NCI-H1694 (cell line): ENCODE measurements at places on chromosomes 13 and 19.

DNA sequence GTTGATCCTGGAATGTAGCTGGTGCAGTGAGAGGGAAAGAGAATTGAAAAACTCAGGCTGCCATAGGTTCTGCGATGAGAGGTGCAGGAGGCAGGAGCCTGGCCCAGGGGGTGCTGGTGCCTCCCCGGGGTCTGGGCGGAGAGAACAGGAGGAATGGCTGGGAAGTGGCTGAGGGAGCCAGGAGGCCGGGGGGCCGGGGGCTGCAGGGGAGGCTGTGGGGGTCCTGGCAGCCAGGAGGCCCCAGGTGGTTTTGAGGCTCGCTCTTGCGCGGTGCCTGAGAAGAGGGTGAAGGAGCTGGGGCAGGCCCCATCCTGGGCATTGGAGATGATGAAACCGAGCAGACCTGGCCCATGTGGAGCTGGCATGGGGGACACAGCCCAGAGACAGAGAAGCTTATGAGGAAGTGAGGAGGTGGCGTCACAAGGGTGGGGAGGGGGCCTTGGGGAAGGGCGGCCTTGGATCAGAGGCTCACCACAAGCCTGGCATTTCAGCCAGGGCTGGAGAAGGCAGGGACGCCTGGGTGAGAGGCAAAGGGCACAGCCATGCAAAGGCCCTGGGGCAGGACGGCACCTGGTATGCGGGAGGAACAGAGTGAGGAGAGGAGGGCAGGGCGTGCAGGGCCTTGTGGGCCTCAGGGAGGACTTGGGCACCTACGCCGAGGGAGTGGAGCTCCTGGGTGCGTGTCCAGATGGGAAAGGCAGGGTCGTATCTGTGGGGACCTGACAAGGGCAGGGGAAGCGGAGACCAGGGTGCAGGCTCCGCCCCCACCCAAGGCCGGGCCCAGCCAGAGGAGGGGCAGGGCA, 1.3 kb upstream of the TEKTIP1 start:
- DNase-seq: no peak

GRCh38 chr13:41633776-41634175, 176.4 kb downstream of the RGCC start:
- no peak for DNase-seq

DNA sequence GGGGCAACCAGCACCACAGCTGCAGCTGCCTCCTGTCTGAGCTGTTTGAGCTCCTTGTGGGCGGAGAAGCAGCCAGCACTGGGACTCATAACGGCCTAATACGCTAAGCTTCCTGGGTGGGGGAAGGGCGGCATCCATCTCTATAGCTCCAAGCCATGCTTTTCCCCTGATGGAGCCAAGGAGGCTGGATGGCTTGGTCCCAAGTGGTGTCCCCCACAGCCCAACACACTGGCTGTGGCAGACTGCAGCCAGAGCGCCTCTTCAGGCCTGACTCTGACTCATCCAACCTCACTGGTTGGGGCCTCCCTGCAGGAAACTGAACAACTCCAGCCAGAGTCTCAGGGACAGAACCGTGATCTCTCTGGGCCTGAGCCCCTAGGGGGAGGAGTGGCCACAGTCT, 537.3 kb downstream of the SUCLA2 start:
- DNase-seq: no peak

DNA sequence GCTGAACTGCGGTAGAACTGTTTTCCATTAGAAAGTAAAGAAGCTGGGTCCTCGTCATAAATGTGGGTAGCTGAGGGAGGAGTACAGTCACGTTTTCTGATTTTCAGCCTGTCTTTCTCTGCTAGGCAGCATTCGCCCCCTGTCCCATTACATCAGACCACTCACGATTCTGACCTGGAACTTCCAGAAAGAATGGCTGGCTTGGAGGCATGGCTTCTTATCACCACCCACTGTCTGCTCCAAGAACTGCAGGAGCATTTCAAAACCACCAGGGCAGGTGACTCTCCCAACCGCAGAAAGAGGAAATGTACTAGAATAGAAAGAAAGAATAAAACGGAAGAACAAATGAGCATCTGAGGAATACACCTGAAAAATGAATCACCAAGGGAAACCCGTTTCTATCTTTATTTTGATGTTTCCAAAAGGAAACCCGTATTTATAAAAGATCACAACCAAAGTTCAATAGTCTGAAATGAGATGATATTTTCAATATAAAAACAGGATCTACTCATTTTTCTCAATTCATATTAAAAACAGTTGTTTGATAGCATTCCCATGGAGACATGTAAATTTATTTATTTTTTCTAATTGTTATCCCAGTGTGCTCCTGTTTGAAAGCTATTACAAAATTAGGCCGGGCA, 22.1 kb upstream of the POMP start:
- peak; percentile 41 for DNase-seq

GRCh38 chr13:31090961-31091624, 70.6 kb downstream of the HSPH1 start:
- DNase-seq: no peak

DNA sequence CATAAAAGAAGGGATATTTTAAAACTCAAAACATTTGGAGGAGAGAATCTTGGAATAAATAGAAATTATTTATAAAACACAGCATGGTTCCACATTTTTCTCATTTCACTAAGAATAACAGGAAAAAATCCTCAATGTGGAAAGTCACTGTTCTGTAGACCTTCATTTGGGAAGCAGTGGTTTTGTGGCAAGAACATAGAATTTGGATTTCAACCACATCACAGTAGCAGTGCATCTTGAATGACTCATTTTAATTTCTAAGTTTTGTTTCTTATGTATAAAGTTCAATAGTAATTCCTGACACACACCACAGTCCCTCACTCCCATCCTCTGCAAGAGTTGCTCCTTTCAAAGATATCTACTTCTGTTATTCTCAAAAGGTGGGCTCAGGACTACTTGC, 264.0 kb downstream of the ENOX1 start:
- no peak for DNase-seq

DNA sequence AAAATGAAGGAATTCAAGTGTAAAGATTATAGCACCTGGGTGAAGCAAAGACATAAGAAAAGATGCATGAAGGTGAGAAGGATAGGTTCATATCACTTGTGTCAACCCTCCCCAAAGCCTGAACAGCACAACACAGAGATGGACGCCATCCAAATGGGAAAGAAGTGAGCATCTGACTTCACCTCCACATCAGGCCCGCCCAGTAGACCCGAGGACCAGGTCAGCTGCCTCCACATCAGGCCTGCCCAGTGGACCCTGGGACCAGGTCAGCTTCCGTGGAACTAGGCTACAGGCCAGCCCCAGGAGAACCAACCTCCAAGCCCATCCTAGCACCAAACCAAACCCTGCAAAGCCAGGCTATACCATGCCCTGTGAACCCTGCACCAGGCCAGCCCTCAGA, 862.9 kb downstream of the UQCRFS1 start:
- no peak for DNase-seq

DNA sequence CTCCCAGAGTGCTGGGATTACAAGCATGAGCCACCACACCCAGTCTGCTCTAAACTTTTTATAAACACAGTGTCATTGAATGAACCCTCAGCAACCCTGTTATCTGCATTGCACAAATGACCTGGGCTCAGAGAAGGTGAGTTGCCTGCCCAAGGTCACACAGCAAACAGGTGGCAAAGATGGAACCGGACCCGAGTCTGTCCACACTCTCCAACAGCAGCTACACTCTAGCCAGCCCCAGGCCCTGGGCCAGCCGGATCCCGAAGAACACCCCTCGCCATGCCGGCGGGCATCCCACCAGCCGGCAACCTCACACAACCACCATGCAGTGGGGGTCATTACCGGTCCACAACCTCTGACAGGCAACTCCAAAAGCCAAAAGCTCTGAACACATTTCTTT, 14.5 kb downstream of the ERCC2 start:
- DNase-seq: no peak

DNA sequence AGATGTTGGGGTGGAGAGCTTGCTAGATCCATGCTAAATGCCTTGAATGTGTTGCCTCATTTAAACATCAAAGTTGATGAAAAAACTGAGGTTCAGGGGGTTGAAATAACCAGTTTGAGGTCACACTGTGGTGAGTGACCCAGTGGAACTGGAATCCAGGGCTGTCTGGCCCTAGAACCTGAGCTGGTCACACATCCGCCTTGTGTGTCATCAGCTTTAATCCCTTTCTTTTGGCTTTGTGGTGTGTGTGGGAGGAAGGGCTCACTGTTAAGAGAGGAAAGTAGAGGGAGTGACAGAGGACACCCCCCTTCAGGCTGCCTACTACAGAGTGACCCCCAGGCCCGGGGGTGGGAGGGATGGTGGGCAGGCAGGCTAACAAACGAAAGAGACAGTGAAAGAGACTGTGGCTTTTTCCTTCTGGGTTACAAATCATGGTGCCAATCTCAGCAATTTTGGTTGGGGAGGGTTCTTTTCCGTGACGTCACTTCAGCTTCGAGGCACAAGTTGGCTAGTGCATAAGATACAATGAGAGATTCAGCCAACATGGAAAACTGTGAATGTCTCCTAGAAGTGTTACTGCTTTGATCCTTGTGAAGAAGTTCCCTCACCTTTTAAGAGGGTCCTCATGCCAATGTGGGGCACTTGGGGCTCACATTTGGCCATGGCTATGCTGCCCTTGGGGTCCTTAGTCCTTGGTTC, 164.9 kb downstream of the DLEU7 start:
- DNase-seq: no peak

DNA sequence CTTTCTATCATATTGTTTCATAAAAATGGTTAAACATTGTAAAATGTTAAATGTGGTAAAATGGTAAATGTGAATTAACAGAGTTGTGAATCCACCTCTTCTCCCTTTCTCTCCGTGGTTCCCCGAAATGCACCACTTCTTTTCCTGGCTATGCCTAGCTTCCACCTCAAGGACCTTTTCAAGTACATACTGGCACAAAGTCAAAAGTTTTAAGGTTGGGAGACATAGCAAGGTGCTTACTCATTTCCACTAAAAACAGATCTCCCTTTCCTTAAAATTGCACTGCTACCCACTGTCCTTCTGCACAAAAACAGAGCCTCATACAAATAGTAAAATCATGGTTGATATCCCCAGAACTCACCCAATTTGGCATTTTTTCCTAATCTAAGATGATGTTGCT, 558.2 kb downstream of the SLITRK6 start:
- no peak for DNase-seq

GRCh38 chr13:51881296-51881695, 19.5 kb downstream of the CCDC70 start:
- no peak for DNase-seq

- DNase-seq: peak; percentile 9
Observed at GRCh38 chr19:15265850-15266248, 33.6 kb upstream of the EPHX3 start.

DNA sequence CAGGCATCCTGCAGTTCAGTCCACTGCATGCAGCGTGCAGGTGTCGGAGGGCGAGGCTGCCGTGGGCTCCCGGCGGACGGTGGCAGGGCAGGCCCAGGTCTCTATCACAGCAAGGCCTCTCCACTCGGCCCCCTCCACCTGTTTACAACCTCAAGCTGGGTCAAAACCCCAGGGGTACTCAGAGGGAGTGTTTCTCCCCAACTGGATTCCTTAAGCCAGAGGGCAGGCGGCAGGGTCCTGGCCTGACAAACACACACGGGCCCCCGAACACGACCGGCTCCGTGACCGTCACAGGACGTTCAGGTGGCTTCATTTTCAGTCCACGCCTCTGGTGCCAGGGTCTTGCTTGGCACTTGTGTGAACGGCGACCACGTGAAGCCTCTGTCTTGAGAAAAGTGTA, 23.5 kb downstream of the RASA3 start:
- no peak for DNase-seq

- DNase-seq: no peak
Observed at GRCh38 chr13:106488686-106489085, 46.8 kb downstream of the EFNB2 start.

DNA sequence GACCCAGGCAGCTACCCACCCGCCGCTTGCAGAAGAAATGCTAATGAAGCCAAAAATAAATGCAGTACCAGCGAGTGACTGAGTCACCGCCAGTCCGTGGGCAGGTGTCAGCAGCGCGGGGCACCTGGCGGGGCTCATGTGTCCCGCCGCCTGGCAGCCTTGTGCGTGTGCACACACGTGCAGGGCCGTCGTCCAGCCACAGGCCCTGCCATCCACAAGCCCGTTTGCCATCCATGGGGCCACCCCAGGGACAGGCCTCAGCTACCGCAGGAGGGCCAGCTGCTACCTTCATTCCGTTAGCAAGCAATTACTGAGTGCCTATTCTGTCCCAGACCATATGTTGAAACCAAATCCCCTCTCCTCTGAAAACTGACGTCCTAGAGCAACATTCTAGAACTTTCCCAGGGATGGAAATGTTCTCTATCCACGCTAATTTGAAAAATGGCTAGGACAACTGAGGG, 20.5 kb downstream of the NCAN start:
- DNase-seq: peak; percentile 26

DNA sequence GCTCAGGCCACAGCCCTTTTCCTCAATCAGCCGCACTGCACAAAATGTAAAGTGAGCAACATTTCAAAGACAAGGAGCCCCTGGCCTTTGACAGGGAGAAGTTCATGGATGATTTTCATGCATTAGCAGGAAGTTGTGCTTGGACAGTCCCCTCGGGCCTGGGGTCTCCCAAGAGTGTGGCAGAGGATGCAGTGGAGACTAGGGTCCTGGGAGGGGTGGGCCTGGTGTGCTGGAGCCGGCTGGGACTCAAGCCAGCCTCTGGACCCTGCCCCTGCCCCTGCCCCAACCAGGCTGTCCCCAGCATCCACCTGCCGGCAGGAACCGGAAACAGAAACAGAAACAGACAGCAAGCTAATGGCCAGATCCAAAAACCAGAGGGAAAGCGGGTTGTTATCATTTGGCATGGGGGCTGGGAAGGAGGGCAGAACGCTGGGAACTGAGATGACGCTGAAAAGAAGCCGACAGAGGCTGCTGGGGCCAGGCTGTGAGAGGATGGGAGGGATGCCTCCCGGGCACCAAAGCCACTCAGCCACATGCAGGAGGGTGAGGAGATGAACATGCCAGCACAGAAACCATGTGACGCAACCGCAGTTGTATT, 2.3 kb downstream of the GAS6 start:
- DNase-seq: no peak
